Right cardiac atrium (tissue), 5 donors: ENCODE measurements at places on chromosomes 6 and 20. TPM values are rescaled to one million over a fixed set of nuclear protein-coding genes. Genes with fewer than 3 reads are reported as not detected.

DNA sequence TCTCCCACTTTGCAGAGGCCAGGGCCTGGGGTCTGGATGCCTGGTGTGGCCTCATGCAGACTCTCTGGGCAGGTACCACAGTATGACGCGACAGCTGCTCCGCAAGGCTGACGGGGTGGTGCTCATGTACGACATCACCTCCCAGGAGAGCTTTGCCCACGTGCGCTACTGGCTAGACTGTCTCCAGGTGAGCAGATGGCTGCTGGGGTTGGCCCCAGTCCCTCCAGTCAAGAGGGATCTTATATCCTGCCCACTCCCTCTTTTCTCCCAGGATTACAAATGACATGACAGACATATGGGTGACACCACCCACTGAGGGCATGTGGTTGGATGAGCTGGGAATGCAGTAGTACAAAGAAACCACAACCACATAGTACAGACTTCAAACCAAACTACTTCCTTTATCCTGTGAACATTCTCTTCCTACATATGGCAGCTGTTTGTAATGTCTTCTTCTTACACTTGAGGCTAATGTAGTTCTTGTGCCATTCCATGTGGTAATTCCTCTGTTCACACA lies 29.9 kb downstream of the RAB44 start:
- no peak for DNase-seq

- no peak for DNase-seq
These were observed 32.2 kb upstream of the VGLL2 start for GRCh38 chr6:117233145-117233544.

- DNase-seq, result no peak
These were observed 169.1 kb upstream of the PMEPA1 start for GRCh38 chr20:57878786-57879424.

DNA sequence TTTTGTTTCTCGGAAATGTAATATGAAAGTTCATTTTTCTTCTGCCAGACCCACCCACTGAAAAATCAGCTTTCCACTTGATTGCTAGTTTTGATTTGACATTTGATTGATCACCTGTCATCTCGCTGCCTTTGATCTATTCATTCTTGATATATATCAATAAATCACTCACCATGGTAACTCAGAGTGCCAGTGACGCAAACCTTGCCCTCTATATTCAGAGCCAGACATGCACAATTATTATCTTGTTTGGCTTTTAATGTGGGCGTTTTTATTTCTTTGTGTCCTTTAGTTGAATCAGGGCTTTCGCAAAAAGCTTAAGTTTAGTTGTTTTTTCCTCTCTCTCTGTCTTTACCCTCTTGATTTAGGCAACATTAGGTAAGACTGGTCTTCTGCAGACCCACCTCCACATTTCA lies 2.0 kb downstream of the TSHZ2 start:
- no peak for DNase-seq

COL19A1 gene
- total RNA-seq, result 3.1 TPM

PTCRA gene
- total RNA-seq, result not detected

HLA-DOB gene
- total RNA-seq, result not detected

BMP6 gene
- 4.7 TPM for total RNA-seq
